ENCODE measurements at places on chromosomes 12 and 14. TPM values are rescaled to one million over a fixed set of nuclear protein-coding genes. Genes with fewer than 3 reads are reported as not detected.

The ACTR6 gene
- 36.0 TPM for total RNA-seq

The SSTR1 gene
- total RNA-seq: 8.2 TPM

The CISTR gene
- total RNA-seq: not detected

The TDP1 gene
- total RNA-seq: 30.3 TPM

The SIX1 gene
- 79.6 TPM for total RNA-seq

DNA sequence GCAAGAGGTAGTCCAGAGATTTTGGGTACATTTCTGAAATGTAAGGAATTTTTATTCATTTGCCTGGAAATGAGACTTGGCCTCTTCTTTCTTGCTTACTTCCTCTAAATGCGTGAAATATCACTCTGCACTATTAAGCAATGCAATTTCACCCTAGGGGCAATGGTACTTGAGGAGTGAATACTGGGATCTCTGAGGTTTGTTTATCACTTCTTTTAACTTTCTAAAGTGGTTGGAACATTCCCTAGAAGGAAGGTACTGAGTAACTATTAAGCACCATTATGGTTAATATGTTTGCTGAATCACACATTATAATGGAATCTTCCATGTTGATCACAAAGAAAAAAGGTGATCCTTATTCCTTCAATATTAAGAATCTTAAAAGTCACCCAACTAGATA is 120.9 kb upstream of the CAND1 start:
- no peaks in the 10 kb centered on the region for H3K4me1 ChIP-seq
- H3K4me3 ChIP-seq: no peak overlapping the region
- H3K27me3 ChIP-seq: peaks cover 1% of the 10 kb centered on the region
- H3K36me3 ChIP-seq: no peaks in the 10 kb centered on the region
- no peak overlapping the region for H3K27ac ChIP-seq
- DNase-seq: no peak

- no peak for DNase-seq
- H3K27ac ChIP-seq: no peak overlapping the region
- H3K36me3 ChIP-seq: no peaks in the 10 kb centered on the region
- no peak overlapping the region for H3K4me3 ChIP-seq
Observed at GRCh38 chr14:33917661-33918060, 33.2 kb downstream of the EGLN3 start.

- peak; percentile 86 for DNase-seq
- no peaks in the 10 kb centered on the region for H3K36me3 ChIP-seq
- H3K27me3 ChIP-seq: no peaks in the 10 kb centered on the region
Observed at GRCh38 chr14:102516531-102517391, 7.2 kb upstream of the ANKRD9 start.

DNA sequence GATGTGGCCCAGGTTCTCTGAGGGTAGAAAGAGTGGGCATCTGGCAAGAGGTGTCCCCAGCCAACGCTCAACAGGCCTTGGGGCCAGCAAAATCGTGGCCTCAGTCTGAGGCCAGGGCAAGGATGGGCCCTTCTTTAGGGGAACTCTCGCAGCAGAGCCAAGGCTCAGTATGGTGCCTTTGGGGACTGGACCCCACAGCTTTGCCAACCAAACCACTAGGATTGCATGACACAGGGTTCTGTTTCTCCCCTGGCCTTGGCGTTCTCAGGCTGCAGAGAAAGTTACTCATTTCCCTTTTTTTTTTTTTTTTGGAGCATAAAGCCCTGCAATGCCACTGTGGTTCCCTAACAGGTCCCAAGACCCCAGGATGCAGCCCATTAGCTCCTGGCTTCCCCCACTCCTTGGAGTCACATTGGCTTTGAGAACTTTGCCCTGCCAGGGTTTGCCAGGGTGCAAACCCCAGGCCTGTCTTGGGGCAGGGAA is 100.6 kb downstream of the LGMN start:
- no peak overlapping the region for H3K27ac ChIP-seq
- H3K27me3 ChIP-seq: no peaks in the 10 kb centered on the region
- H3K36me3 ChIP-seq: peaks cover 6% of the 10 kb centered on the region
- DNase-seq: no peak
- H3K4me3 ChIP-seq: no peak overlapping the region
- no peaks in the 10 kb centered on the region for H3K4me1 ChIP-seq

- no peak for DNase-seq
- H3K27me3 ChIP-seq: no peaks in the 10 kb centered on the region
- H3K4me3 ChIP-seq: no peak overlapping the region
- peaks cover 2% of the 10 kb centered on the region for H3K4me1 ChIP-seq
- no peaks in the 10 kb centered on the region for H3K36me3 ChIP-seq
Observed at GRCh38 chr14:64960762-64961276, 11.3 kb downstream of the RAB15 start.

GRCh38 chr14:68967459-68967940 is 11.6 kb downstream of the ACTN1 start:
- H3K27ac ChIP-seq: no peak overlapping the region
- peaks cover 24% of the 10 kb centered on the region for H3K4me1 ChIP-seq
- no peak overlapping the region for H3K4me3 ChIP-seq
- DNase-seq: no peak
- no peaks in the 10 kb centered on the region for H3K36me3 ChIP-seq

DNA sequence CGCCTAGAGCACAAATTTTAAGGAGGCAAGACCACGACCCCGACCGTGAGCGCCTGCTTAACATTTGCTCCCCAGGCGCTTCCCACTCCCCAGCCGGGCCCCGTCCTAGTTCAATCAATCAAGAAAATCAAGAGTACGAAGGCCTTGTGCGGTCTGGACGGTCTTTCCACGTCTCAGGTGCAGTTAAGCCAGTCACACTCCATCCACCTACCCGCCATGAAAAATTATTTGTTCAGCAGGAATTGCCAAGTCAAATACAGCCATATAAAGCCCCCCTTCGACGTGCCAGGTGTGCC is 603 bp upstream of the LRR1 start:
- peak overlapping the region; percentile 85 for H3K27ac ChIP-seq
- peaks cover 9% of the 10 kb centered on the region for H3K27me3 ChIP-seq
- H3K4me3 ChIP-seq: peak overlapping the region; percentile 93
- peak; percentile 28 for DNase-seq

DNA sequence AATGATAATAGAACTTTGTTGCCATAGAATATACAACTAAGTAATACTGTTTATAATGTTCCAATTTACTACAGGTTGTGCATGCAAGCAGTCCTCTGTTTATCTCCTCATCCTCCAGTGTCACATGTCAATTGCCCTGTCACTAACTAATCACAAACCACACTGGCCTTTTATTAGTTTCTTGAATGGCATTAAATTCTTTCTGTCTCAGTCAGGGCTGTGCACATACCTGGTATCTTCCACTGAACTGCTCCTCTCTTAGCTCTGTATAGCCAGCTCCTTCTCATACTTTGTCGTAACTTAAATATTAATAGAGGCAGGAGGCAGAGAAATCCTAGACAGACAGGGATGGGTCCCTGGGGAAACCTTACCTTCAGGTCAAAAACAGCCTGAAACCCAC is 24.0 kb downstream of the GABARAPL1 start:
- no peaks in the 10 kb centered on the region for H3K4me1 ChIP-seq
- no peak for DNase-seq
- peaks cover 17% of the 10 kb centered on the region for H3K36me3 ChIP-seq

DNA sequence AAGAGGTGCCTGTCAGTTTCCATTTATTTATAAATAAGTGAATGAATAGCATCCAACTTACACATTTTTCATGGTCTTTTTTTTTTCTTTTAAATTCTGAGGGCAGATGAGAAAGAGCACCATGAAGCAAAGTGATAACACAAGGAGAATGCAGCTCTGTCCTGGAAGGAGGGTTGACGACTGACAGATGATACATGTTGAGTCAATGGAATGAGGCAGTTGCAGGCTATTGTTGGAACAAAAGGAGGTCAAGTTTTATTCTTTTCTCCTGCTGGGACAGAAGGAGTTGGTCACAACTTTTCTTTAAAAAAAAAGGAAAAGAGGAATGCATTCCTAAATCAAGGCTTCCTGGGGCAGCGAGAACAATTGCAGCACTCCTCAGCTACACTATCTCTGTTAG is 119.9 kb upstream of the PLEKHG7 start:
- H3K4me3 ChIP-seq: no peak overlapping the region

GRCh38 chr12:27747111-27747820 is 32.8 kb upstream of the KLHL42 start:
- H3K4me1 ChIP-seq: no peaks in the 10 kb centered on the region
- H3K4me3 ChIP-seq: no peak overlapping the region
- peaks cover 2% of the 10 kb centered on the region for H3K36me3 ChIP-seq
- no peak overlapping the region for H3K27ac ChIP-seq
- DNase-seq: no peak

DNA sequence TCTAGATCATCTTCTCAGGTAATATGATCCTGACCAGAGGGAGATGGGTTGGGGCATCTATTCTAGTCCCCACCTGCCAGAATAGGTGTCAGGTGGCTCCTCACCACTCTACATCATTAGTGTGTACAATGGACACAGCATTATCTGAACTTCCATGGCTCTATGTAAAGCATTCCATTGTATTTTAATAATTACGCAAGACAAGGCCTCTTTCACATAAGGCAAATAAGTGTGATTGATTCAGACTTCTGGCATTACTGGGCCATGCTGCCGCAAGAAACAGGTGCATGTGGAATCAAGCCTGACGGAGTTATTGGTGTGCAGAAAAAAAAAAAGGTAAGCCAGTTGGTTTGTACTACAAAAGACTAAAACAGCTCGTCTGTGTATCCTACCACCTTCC is 3.1 kb upstream of the DDHD1 start:
- peaks cover 4% of the 10 kb centered on the region for H3K36me3 ChIP-seq
- peaks cover 3% of the 10 kb centered on the region for H3K4me1 ChIP-seq
- no peak overlapping the region for H3K4me3 ChIP-seq
- DNase-seq: no peak

GRCh38 chr12:125129179-125129571 is 63.9 kb downstream of the AACS start:
- DNase-seq: no peak
- H3K4me3 ChIP-seq: no peak overlapping the region
- no peak overlapping the region for H3K27ac ChIP-seq
- H3K4me1 ChIP-seq: peaks cover 7% of the 10 kb centered on the region
- H3K27me3 ChIP-seq: peaks cover 6% of the 10 kb centered on the region

- no peak overlapping the region for H3K27ac ChIP-seq
- H3K27me3 ChIP-seq: no peaks in the 10 kb centered on the region
- DNase-seq: no peak
- H3K4me1 ChIP-seq: no peaks in the 10 kb centered on the region
- H3K36me3 ChIP-seq: no peaks in the 10 kb centered on the region
- H3K4me3 ChIP-seq: no peak overlapping the region
Observed at GRCh38 chr14:75519826-75520728, 2.2 kb upstream of the BATF start.

GRCh38 chr12:5988088-5988487 is 43.0 kb upstream of the ANO2 start:
- H3K4me1 ChIP-seq: no peaks in the 10 kb centered on the region
- no peak for DNase-seq
- H3K4me3 ChIP-seq: no peak overlapping the region
- H3K36me3 ChIP-seq: no peaks in the 10 kb centered on the region

GRCh38 chr14:55698051-55698450 is 118.0 kb downstream of the KTN1 start:
- peaks cover 21% of the 10 kb centered on the region for H3K4me1 ChIP-seq
- no peak overlapping the region for H3K27ac ChIP-seq
- no peaks in the 10 kb centered on the region for H3K27me3 ChIP-seq
- DNase-seq: no peak
- no peak overlapping the region for H3K4me3 ChIP-seq
- H3K36me3 ChIP-seq: peaks cover 15% of the 10 kb centered on the region

- DNase-seq: no peak
- peaks cover 16% of the 10 kb centered on the region for H3K27me3 ChIP-seq
- peaks cover 31% of the 10 kb centered on the region for H3K4me1 ChIP-seq
- H3K4me3 ChIP-seq: no peak overlapping the region
Observed at GRCh38 chr12:5621329-5621728, 189.4 kb downstream of the NTF3 start.

DNA sequence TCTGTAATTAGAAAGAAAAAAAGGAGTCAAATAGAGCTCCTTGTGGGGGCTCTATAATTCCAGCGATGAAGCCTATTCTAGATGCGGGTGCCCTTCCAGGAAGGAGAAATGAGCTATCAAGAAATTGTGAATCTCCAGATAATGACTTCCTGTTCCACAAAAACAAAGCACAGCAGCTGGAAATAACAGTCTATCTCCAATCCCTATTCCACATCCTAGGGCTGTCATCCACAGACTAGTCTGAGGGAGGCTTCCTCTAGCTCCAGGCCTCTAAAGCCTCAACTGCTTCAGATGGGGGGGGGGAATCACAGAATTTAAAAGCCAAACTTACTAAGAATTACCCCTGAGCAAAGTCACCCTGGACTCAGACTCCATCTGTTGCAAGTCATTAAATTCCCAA is 77.4 kb upstream of the GTF2A1 start:
- H3K27ac ChIP-seq: peak overlapping the region; percentile 72
- no peak for DNase-seq
- H3K36me3 ChIP-seq: no peaks in the 10 kb centered on the region
- peaks cover 32% of the 10 kb centered on the region for H3K4me1 ChIP-seq

DNA sequence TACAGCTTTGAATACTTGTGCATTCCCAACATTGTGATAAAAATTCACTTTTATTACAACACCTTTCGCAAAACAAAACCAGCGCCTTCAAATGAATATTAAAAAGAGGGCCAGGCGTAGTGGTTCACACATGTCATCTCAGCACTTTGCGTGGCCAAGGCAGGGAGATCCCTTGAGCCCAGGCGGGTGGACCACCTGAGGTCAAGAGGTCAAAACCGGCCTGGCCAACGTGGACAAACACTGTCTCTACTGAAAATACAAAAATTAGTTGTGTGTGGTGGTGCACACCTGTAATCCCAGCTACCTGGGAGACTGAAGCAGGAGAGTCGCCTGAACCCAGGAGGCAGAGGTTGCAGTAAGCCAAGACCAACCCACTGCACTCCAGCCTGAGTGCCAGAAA is 42.8 kb downstream of the HNRNPC start:
- no peaks in the 10 kb centered on the region for H3K36me3 ChIP-seq
- no peak overlapping the region for H3K27ac ChIP-seq
- no peak for DNase-seq
- H3K27me3 ChIP-seq: peaks cover 6% of the 10 kb centered on the region
- no peak overlapping the region for H3K4me3 ChIP-seq

- peaks cover 1% of the 10 kb centered on the region for H3K27me3 ChIP-seq
- no peaks in the 10 kb centered on the region for H3K4me1 ChIP-seq
- no peak overlapping the region for H3K27ac ChIP-seq
- peak overlapping the region; percentile 89 for H3K4me3 ChIP-seq
- DNase-seq: no peak
Observed at GRCh38 chr12:123671876-123672275, 963 bp downstream of the TCTN2 start.

DNA sequence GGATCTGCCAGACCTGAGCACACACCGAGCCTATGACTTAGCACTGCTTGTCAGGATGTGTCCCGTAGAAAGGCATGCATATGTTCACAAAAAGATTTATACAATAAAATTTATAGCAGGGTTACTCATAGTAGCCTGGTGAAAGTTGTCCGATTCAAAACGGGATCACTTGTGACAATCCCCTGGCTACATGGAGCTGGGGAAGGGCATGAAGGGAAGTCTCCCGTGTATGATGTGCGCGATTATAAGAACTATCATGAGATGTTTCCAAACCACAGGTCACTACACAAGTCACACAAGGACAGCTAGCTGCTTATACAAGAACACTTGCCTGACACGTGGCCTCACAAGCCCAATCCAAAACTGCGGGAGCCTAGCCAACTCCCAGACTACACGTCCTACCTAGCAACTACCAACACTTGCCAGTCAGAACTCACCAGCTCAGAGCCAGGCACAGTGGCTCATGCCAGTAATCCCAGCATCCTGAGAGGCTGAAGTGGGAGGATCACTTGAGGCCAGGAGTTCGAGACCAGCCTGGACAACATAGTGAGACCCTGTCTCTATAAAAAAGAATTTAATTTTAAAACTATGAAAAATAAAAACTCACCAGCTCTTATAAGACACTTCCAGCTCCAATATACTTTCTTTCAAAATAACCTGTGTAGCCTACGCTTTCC is 7.5 kb upstream of the CDCA4 start:
- H3K27me3 ChIP-seq: peaks cover under 1% of the 10 kb centered on the region
- peaks cover under 1% of the 10 kb centered on the region for H3K36me3 ChIP-seq
- no peak for DNase-seq
- no peak overlapping the region for H3K27ac ChIP-seq
